Effector CD8-positive, alpha-beta T cell (primary cell): ENCODE measurements at places on chromosomes 16 and 17.
A peak's percentile ranks its signal among the peaks of the same experiment; 100 is the strongest.

GRCh38 chr16:14300705-14301168 lies 229.6 kb downstream of the MRTFB start:
- no peak for DNase-seq

DNA sequence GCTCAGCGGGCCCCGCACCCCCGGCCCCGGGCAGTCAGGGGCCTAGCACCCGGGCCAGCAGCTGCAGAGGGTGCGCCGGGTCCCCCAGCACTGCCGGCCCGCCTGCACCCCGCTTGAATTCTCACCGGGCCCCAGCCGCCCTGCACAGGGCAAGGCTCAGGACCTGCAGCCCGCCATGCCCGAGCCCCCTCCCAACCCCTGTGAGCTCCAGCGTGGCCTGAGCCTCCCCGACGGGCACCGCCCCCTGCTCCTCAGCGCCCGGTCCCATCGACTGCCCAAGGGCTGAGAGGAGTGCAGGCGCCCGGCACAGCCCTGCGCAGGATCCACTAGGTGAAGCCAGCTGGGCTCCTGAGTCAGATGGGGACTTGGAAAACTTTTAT lies 1.7 kb upstream of the BRCA1 start:
- DNase-seq: no peak

DNA sequence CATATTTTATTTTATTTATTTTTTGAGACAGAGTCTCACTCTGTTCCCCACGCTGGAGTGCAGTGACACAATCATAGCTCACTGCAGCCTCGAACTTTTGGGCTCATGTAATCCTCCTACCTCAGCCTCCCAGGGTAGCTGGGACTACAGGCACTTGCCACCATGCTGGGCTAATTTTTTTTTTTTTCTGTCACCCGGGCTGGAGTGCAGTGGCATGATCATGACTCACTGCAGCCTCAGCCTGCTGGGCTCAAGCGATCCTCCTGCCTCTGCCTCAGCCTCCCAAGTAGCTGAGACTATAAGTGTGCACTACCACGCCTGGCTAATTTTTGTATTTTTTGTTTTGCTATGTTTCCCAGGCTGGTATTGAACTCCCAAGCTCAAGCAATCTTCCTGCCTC lies 17.1 kb downstream of the UNC45B start:
- no peak for DNase-seq

GRCh38 chr17:47877368-47878034 lies 18.5 kb upstream of the SP2 start:
- no peak for DNase-seq

GRCh38 chr16:21222495-21223337 lies 10.8 kb upstream of the ANKS4B start:
- no peak for DNase-seq

DNA sequence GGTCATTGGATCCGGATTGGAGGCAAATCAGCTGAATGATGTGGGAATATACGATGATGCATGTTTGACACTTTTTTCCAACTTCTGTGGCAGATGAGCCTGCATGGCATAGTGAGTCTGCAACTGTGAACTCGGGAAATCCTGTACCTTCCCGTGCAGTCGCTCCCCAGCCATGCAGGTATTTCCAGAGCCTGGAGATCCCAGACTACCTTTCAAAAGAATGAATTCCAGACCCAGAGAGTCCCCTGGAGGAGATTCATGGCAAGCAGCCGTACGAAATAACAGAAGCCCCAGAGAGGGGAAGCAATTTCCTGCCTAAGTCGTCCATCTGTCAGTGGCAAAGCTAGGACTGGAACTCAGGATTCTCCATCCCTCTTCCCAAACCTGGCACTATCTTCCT lies 75.7 kb upstream of the FAM20A start:
- DNase-seq: no peak

GRCh38 chr16:85486256-85486915 lies 126.7 kb upstream of the GSE1 start:
- no peak for DNase-seq

DNA sequence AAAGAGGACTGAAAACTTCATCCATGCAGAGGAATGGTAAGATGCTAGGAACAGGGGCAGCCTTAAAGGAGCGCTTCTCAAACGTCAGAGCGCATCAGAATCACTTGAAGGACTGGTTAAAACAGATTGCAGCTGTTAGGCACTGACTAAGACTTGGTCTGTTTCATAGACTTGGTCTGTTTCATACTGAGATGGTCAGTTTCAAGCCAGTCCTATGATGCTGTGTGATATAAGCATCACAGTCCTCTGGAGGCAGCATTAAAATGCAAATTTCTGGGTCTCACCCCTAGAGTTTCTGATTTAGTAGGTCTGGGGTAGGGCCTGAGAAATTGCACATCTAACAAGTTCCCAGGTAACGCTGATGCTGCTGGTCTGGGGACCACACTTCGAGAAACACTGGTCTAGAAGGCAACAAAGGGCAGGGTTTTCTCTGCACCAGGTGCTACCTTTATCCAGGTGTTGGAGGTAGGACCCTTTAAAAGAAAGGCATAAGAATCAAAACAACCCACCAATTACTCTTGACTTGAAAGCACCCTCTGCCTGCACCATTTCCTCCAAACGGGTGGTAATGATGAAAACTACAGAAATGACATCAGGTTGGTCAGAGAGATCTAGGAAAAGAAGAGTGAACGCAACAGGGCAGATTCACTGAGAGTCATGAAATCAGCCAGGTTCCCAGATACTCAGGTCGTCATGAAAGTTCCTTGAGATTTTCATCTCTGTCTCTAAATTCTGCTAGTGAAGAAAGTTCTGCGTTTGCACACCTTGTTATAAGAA lies 95.0 kb upstream of the RCVRN start:
- no peak for DNase-seq

- peak; percentile 73 for DNase-seq
These were observed at the start of gene CAMTA2 for GRCh38 chr17:4986951-4987766. Gene CAMTA2, minus strand, starts transcription at chr17:4987675. Its CDS starts 1,453 bp downstream, at chr17:4986222.

- no peak for DNase-seq
These were observed 48.8 kb downstream of the ADCY9 start for GRCh38 chr16:4067262-4068001.

- no peak for DNase-seq
These were observed 2.0 kb upstream of the KRTAP9-6 start for GRCh38 chr17:41263212-41263611.

DNA sequence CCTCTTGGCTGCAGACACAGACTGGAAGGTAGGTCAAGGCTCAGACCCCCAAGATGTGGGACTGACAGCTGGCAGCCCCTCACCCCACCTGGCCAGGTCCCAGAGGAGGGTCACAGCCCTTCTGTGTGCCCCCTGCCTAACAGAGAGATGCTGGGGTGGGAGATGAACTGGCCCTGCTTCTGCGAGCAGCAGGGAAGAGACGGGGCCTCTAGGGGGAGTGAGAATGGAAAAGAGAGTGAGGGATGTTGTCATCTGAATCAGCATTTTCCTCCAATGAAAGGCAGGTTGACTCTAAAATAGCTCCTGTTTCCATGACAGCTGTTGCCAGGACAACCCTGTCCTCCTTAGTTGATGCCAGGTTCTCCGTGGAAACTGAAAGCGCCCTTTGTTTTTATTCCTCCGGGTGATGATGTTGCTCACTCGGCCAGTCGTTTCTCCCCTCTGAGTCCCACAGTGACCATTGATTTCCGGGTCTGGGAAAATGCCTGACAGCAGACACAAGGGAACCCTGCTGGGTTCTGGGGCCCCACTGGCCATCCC lies 4.9 kb upstream of the NDRG4 start:
- peak; percentile 15 for DNase-seq

GRCh38 chr17:38458521-38458920 lies 30.3 kb downstream of the ARHGAP23 start:
- no peak for DNase-seq

GRCh38 chr17:64074704-64075426 lies 54.4 kb upstream of the ICAM2 start:
- DNase-seq: no peak

DNA sequence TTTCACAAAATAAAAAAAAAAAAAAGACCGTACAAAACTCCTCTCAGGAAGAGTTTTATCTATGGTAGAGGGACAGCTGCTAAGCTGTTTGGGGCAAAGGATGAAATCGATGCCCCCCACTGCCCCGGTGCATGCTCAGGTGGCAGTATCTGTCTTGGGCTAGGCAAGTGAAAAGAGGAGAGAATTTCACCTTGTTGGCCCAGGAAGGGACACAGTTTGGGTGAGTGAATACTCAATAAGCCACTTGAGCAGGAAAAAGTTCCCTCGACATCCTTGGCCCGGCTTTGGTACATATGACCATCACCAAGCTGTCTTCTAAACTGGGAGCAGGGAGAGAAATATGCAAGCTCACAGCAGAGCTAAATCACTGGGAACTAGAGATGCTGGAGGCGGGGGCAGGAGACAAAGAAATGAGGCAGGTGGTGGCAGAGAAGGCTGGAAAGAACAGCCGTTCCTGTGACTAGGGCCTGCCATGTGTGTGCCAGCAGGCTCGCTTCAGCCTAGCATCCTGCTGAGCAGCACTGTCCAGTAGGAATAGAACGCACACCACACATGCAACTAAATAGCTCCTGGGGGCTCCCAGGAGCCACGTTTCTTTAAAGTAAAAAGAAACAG lies 8.2 kb upstream of the EIF1 start:
- DNase-seq: no peak

DNA sequence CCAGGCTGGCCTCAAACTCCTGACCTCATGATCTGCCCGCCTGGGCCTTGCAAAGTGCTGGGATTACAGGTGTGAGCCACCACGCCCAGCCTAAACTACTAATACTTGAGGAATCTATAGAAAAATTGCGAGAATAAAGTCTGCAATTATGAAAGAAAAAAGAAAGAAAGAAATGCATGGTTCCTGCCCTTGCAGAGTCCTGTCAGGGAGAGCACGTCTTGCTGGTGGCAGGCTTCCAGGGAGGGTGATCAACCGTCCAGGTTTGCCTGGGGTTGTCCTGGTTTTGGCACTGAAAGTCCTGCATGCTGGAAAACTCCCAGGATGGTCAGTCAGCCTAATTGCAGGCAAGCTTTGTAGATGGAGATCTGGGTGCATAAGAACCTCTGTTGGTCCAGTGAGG lies 21.5 kb upstream of the KIFC3 start:
- no peak for DNase-seq

GRCh38 chr17:3981455-3981854 lies 17.2 kb upstream of the ATP2A3 start:
- no peak for DNase-seq

DNA sequence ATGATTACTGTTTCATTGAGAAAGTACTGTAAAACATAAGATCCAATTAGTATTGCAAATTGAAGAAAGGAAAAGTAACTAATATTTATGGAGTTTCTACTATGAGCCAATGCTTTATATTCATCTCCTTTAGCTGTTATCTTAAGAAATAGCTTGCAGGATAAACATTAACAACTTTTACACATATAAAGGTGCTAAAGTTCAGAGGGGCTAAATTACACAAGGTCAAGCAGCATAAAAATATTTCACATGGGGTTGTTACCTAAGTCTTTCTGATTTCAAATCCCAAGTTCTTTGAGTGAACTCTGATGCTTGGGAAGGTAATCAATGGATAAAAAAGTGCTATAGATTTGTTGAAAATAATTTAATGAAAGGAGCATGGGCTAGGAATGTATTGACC lies 765.5 kb downstream of the CDH8 start:
- no peak for DNase-seq
